NCI-H748 treated with DMSO at 0.1 percent for 48 hours (cell line): ENCODE measurements at places on chromosomes 2 and 18.

GRCh38 chr2:183564726-183565125, 440.5 kb downstream of the NUP35 start:
- no peak for DNase-seq

DNA sequence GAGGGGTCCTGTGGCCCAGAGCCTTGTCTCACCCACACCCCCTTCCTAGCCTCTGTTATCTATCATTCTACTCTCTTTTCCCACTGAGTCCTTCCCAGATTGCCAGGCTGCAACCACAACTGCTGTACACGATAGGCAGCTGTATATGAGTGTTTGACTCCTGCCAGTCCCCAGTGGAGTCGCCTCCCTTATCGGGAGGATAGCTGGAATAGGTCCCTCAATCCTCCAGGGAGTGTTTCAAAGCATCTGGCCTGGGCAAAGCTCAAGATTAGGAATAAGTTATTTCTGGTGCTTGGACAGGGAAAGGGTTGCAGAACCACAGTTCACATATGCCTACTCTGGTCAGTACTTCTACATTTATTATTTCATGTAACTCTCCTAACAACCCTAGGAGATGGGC, 4.8 kb downstream of the MSGN1 start:
- DNase-seq = no peak

DNA sequence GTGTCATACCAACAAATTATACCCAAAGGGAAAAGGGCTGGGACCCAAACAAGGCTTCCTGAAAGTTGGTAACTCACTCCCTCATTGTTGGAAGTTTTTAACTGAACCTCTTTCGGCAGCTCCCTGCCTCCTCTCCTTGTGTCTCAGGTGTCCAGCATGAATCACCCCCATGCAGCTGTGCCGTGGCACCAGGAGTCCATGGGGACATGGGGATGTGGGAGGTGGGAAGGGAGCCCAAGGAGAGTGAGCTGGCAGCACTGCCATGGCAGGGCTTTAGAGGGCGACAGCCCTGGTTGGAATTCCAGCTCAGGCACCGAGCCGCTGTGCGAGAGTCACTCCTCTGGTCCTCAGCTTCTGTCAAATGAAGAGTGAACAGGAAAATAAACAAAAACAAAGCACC, 12.5 kb upstream of the GYPC start:
- no peak for DNase-seq

GRCh38 chr2:162888652-162889051, 50.1 kb upstream of the KCNH7 start:
- DNase-seq = peak; percentile 51

DNA sequence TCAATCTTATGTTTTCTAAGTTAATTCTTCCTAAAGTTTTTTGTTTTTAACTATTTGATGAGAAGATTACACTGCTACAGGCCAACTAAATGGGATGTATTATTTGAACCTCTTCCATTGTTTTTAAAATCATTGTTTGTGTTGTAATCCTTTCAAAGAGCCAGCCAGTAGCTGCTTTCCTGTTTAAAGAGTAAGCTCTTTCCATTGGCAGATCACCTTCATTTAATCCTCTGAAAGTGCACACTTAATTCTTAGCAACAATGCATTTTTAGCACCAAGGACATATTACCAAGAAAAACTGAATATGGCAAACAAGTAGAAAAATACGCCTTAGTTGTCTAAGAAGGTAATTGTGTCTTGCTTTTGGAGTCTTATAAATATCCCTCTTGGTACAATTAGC, 54.0 kb downstream of the MEIS1 start:
- DNase-seq = no peak

GRCh38 chr2:209389171-209389618, 34.7 kb upstream of the MAP2 start:
- peak; percentile 15 for DNase-seq

- DNase-seq = peak; percentile 63
These were observed 2.8 kb downstream of the PREPL start for GRCh38 chr2:44358503-44358902.

DNA sequence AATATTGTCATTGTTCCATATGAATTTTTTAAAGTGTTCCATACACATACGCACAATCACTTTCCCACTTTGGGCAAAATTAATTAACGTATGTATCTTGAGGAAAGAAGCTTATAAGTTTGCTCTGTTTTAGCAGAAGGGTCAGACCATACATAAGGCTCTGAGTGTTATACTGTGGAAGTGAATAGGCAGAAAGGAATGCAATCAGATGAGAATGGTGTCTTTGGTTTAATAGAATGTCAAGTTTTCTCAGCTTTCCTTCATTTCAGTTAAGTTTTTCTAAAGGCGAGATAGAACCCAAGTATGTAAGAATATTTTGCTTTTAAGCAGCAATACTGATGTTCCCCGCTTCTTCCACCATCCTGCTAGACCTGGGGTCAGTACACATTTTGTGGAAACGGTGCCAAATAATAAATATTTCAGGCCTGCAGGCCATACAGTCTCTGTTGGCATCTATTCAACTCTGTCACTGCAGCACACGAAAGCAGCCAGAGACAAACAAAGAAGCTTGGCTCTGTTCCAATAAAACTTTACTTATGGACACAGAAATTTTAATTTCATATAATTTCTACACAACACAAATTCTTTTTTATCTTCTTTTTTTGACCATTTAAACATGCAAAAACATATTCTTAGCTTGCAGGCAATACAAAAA, 100.6 kb downstream of the UPP2 start:
- peak; percentile 45 for DNase-seq

DNA sequence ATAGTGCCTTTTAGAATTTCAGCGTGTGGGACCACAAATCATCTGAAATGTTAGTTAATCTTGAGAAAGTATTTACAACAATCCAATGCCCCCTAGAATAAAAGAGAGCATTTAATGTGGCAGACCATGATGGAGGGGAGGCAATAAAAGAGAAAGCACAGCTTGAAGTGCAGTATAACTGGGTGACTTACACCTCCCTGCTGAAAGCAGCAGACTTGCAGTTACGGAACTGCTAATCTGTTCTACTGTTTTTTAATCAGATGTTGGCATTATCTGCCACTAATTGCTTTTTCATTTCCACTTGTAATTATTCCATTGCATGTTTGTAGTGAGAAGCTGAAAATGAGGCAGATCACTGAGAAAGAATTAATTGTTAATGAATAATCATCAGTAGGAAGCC, 130.5 kb upstream of the ITGA4 start:
- DNase-seq = no peak

DNA sequence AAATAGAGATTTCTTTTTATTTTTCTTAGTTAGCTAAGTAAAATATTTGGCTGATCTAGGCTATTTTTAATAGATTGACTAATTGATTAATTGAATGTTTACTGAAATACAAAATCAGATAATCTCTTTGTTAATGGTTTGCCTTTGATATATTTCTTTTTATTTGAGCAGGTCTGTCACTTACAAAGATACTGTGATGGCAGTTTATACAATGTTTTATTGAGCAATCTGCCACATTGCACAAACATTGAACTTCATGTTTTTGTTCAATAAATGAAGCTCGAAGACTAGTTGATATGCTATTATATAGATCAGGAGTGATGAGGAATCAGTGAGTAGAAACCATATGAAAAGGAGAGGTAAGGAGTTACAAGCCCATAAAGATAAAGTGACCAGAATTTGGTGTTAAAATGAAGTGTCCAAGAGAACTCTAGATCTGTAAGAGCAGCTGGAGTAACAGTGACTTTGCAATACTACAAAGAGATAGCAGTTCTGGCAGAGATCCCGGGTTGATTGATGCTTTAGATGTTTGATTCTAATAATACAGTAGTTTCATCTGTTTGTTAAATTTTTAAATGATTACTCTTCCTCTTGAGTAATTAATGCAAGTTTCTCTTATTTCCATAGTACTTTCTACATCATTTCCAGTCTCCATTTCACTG, 574.2 kb downstream of the CCDC85A start:
- no peak for DNase-seq

DNA sequence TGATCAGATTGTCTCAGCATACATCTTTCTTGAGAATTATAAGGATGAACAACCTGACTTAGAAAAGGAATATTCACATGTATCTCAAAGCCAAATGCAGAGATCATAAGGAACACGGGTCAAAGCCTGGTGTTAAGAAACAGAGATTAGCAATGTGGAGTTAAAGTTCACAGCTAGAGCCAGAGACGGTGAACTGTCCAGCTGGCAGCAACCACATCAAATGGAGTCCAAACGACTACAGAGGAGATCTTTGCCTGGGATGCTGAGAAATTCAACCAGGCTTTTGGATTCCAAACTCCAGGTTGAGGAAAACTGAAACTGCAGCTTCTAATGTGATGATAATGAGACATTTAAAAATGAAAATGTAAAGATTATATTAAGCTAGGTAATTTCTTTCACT, 939.9 kb upstream of the NXPH2 start:
- DNase-seq = no peak

- no peak for DNase-seq
These were observed 37.5 kb downstream of the POLR1A start for GRCh38 chr2:86068136-86068588.

GRCh38 chr2:64943387-64944150, 45.6 kb upstream of the SLC1A4 start:
- DNase-seq = no peak

- DNase-seq = no peak
These were observed 36.4 kb upstream of the NT5DC4 start for GRCh38 chr2:112684415-112684775.

- DNase-seq = no peak
These were observed 98.8 kb downstream of the TNS1 start for GRCh38 chr2:217903859-217904613.

DNA sequence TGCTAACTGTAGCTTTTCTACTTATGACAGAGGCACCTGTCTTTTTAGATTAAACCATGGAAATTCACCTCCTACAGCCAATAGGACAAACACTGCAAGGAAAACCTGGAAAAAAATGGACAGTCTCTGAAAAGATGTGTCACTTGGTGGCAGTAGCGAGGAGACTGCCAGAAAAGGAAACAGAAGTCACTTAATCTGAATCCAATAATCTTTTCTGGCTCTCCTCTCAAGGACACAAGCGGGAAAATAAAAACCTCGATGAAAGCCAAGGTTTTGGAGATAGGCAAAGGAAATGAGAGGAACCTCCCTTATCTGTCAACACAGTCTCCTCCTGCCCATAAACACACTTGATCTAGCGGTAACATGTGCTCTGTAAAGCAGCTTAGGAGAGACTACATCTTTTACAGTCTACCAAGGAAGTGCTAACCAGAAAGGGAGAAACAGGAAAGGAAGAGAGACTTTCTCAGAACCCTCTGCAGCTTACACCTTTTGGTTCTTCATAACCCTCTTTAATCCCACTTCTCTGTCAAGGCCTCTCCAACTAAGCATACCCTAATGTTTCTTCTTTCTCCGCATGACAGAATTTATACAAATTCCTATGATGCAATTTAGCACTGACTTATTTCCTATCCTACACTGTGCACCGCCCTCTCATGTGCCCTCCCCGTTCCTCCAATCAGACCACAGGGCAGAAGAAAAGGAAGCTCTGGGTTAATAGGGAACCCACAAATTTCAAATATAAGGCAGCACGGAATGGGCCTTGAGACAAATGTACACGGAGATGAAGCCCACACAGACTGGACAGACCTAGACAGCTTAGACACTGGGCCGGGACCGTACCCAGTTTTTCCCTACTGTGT, 52.8 kb downstream of the CLASP1 start:
- no peak for DNase-seq

DNA sequence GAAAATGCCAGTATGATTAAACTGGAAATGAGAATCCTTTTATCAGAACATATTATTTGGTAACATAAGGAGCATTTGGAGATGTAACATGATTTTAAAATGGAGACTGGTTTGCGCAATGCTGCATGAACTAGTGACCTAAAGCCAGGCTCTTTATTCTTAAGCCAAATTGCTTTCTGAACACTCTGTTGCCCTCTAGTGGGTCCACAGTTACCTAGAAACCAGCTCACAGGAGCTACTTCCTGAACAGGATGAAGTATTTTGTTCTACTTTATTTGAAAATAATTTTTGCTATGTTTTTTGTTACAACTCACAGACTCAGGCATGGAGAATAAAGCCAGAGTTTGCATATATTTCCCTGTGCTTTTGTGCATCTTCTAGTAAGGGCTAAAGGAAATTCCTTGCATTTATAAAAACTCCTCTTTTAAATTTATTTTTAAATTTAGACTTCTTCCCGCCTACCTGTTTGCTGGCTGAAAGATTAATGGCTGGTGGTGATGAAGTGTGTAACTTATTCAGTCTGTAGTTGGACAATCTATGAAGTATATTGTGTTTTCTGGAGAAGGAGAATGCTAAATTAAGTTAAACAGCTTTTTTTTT, 146.7 kb downstream of the PARD3B start:
- peak; percentile 66 for DNase-seq

DNA sequence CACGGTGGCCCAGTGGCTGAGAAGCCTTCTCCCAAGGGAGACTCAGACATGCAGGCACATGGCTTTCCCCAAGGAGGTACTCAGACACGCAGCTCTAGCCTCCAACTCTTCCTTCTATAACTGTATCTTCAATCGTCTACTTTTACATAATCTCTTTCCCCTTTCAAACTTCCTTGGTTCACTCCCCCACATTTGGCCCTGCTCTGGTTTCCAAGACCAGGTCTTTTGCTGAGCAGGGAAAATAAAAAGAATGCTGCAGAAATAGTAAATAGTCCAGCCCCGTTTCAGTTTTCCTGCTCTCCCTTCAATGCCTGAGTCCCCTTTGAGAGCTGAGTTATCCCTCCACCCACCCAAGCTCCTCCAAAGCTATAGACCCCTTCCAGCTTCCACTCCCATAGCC, 635.0 kb downstream of the ARHGAP15 start:
- no peak for DNase-seq

DNA sequence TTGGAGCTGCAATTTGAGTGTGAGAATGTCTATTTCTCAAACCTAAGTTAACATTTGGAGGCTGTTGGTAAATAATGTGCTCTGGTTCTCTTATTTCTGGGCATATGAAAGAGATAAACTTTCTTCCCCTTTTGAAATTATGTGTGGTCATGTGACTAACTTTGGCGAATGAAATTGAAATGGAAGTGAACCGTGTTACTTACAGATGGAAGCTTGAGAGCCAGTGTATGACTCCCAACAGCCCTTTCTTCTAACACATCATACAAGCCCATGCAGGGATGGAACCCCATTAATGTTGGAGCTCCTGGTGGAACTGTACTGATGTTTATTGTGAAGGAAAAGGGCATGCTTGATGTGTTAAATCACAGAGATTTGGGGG, 725.8 kb downstream of the TSN start:
- DNase-seq = no peak

GRCh38 chr2:146873646-146874259, 971.1 kb upstream of the ACVR2A start:
- no peak for DNase-seq

GRCh38 chr2:219596954-219597551, 604 bp upstream of the STK11IP start:
- no peak for DNase-seq

DNA sequence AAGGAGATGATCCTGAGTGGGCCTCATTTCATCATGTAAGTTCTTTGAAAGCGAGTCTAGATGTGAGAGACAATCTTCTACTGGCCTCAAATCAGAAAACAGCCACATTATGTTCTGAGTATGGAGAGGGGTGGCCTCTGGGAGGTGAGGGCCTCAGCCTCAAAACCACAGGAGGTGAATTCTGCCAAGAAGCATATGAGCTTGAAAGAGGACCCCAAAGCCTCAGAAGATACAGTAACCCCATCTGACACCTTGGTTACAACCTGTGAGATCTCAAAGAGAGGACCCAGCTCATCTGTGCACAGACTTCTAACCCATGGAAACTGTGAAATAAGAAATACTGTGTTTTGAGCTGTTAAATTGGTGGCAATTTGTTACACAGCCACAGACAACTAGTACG, 200.1 kb downstream of the ARHGAP15 start:
- DNase-seq = no peak

GRCh38 chr2:106161938-106162820, 31.9 kb downstream of the UXS1 start:
- no peak for DNase-seq

- DNase-seq = no peak
These were observed 500.3 kb upstream of the SMIM21 start for GRCh38 chr18:75927791-75928190.
